DND-41 (cell line): ENCODE measurements at places on chromosomes 16 and 17.

DNA sequence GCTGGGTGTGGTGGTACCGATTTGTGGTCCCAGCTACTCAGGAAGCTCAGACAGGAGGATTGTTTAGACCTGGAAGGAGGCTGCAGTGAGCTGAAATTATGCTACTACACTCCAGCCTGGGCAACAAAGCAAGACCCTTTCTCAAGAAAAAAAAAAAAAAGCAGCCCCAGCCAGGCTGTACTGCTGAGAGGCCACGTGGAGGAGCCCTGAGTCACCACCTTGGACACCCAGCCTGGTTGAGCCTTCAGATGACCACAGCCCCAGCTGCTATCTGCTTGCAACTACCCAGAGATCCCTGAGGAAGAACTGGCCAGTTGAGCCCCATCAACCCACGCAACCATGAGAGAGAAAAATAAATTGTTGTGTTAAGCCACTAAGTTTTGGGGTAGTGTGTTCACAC is 23.6 kb upstream of the GPRC5C start:
- H3K36me3 ChIP-seq: no peaks in the 10 kb centered on the region
- no peak overlapping the region for H3K4me3 ChIP-seq
- no peak overlapping the region for H3K27ac ChIP-seq
- no peaks in the 10 kb centered on the region for H3K4me1 ChIP-seq
- no peak for DNase-seq

DNA sequence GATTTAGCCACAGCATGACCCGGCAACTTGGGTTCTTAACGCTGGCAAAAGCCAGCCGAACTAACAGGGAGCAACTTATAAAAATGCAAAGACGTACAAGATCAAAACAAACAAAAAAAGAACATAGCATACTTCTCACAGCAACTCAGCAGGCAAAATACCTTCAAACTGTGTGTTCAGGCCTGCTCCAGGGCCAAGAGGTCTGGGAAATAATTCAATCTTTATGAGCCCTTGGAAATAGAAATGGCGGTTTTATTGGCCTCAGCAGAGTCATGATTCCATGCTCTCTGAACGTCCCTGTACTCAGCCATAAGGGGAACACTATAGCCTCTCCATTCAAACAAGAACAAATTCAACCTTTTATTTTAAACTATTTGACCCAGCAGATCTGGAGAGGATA is 101.3 kb upstream of the C17orf78 start:
- no peak for DNase-seq
- no peaks in the 10 kb centered on the region for H3K4me1 ChIP-seq
- H3K27me3 ChIP-seq: no peaks in the 10 kb centered on the region
- no peak overlapping the region for H3K27ac ChIP-seq
- H3K36me3 ChIP-seq: peaks cover 68% of the 10 kb centered on the region

DNA sequence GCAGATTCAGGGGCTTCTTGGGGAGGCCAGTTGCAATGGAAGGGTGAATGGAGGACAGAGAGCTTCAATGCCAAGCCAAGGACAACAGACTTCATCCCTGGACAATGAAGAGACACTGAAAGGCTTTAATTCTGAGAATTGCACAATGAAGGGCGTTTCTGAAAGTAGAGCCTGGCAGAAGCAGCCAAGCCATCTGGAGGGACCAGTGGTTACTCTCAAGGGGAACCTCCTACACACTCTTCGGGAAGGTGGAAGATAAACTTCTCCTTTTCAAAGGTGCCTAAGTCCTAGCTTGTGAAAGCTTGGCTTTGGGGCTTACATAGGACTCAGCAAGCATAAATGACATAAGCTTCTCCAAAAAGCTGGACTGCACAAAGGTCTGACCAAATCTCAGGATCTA is 6.2 kb upstream of the CES1 start:
- no peaks in the 10 kb centered on the region for H3K4me1 ChIP-seq
- no peak overlapping the region for H3K27ac ChIP-seq
- H3K4me3 ChIP-seq: no peak overlapping the region
- H3K27me3 ChIP-seq: peaks cover 17% of the 10 kb centered on the region
- DNase-seq: no peak
- no peaks in the 10 kb centered on the region for H3K36me3 ChIP-seq

GRCh38 chr16:57837305-57838125 is 35.2 kb upstream of the KIFC3 start:
- no peak overlapping the region for H3K4me3 ChIP-seq
- no peak for DNase-seq
- H3K4me1 ChIP-seq: no peaks in the 10 kb centered on the region
- no peak overlapping the region for H3K27ac ChIP-seq
- H3K27me3 ChIP-seq: no peaks in the 10 kb centered on the region

DNA sequence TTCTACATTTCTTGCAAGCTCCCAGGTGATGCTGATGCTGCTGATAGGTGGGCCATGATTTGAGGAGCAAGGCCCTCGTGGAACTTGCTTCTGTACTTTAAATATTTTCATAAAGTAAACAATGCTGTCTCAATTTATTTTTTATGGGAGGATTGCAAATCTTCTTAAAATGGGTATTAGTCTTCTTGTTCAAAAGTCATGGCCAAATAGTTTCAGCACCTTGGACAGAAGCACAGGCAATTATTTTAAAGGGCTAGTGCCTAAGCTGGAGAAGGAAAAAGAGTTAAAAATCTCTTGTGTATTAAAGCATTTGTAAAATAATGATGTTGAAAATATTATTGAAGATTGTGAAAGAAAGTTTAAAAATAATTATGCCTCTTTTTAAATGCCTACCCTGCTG is 50.5 kb downstream of the GPR139 start:
- H3K27ac ChIP-seq: no peak overlapping the region
- H3K27me3 ChIP-seq: no peaks in the 10 kb centered on the region
- no peak overlapping the region for H3K4me3 ChIP-seq
- no peaks in the 10 kb centered on the region for H3K4me1 ChIP-seq
- no peaks in the 10 kb centered on the region for H3K36me3 ChIP-seq

- no peaks in the 10 kb centered on the region for H3K36me3 ChIP-seq
- H3K27ac ChIP-seq: no peak overlapping the region
- H3K4me3 ChIP-seq: no peak overlapping the region
- H3K4me1 ChIP-seq: no peaks in the 10 kb centered on the region
Observed at GRCh38 chr17:39139161-39139511, 12.3 kb downstream of the PLXDC1 start.

GRCh38 chr17:56310782-56311181 is 157.5 kb downstream of the ANKFN1 start:
- H3K36me3 ChIP-seq: no peaks in the 10 kb centered on the region
- peak overlapping the region; percentile 26; the same call in 1 of the 2 replicates for H3K27ac ChIP-seq
- H3K27me3 ChIP-seq: no peaks in the 10 kb centered on the region
- peaks cover 50% of the 10 kb centered on the region for H3K4me1 ChIP-seq
- no peak for DNase-seq

- peaks cover 34% of the 10 kb centered on the region for H3K4me1 ChIP-seq
- DNase-seq: peak; percentile 54
- H3K4me3 ChIP-seq: no peak overlapping the region
- H3K27ac ChIP-seq: peak overlapping the region; percentile 83
- no peaks in the 10 kb centered on the region for H3K36me3 ChIP-seq
Observed at GRCh38 chr17:56786989-56787482, 46.7 kb downstream of the C17orf67 start.

DNA sequence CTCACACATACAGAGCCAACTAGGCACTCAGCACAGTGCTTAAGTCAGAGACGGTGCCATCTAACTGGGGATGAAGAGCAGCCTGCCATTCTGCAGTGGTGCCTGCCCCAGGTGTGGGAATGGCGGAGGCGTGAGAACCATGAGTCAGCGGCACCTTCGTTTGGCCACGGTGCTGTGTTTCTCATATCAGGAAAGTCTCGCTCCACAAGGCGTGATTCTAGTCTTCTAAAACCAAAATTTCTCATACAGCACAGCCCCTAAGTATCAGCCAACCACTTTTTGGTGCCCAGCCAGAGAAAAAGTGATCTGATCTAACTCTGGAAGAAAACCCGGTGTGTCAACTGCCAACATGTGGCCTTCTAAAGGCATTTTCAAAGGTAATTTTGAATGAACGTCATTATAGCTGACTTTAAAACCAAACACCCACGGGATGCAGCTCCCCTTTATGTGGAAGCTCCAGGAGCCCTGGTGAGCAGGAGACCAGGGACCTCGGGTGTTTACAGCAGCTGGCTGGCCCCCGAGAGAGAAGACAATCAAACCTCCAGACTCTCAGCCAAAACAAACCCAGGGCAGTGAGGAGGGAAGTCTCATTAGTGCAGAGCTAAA is 54.6 kb downstream of the ABCC12 start:
- DNase-seq: no peak
- no peaks in the 10 kb centered on the region for H3K36me3 ChIP-seq
- H3K4me1 ChIP-seq: no peaks in the 10 kb centered on the region
- H3K4me3 ChIP-seq: no peak overlapping the region
- H3K27me3 ChIP-seq: no peaks in the 10 kb centered on the region

- no peak overlapping the region for H3K4me3 ChIP-seq
- no peak for DNase-seq
- no peaks in the 10 kb centered on the region for H3K4me1 ChIP-seq
- peaks cover 11% of the 10 kb centered on the region; the same call in 1 of the 2 replicates for H3K36me3 ChIP-seq
Observed at GRCh38 chr17:64157669-64158180, 27.8 kb upstream of the ERN1 start.

DNA sequence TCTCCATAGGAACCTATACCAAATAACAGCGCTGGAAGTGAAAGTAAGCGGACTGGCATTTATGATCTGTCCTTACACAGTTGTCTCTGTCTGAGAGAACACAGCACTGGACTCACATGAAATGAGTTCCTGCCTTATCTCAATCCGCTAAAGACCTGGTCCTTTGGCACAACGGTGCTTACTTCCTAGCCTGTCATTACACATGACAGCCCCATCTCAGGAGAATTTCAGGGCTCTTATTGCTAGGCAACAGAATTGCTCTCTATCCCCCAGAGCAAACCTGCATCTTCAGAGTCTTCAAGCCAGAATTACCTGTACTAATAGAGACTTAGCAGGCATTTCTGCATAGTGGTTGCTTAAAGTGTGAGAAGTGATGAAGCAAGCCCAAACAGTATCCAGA is 4.3 kb downstream of the KCNJ2 start:
- no peaks in the 10 kb centered on the region for H3K27me3 ChIP-seq
- no peak for DNase-seq
- no peaks in the 10 kb centered on the region for H3K36me3 ChIP-seq
- H3K27ac ChIP-seq: no peak overlapping the region
- no peaks in the 10 kb centered on the region for H3K4me1 ChIP-seq
- no peak overlapping the region for H3K4me3 ChIP-seq
